Stimulated activated CD8-positive, alpha-beta memory T cell treated with anti-CD3 and anti-CD28 coated beads, Interleukin-15, amount 100 ng/mL, for 4 hours (primary cell): ENCODE measurements at places on chromosomes 3 and 15.

DNA sequence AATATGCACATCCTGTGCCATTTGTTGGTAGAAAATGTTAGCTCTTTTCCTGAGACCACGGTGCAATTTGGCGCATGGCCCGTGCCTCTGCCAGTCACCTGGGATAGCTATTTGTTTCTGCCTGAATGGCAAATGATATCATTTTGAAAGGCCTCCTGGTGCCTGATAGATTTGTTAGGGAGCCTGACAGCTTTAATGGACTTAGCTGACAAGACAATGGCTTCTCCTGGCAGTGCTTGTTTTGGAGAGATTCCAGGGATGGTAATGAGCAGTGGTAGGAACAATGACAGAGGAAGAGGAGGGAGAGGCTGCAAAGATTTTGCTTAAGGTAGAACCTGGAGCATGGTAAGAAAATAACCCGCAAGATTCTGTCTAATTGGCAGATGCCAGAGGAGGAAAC, 268.5 kb downstream of the CLSTN2 start:
- no peak for DNase-seq

GRCh38 chr3:185717627-185718402, 107.0 kb downstream of the IGF2BP2 start:
- DNase-seq, result no peak

DNA sequence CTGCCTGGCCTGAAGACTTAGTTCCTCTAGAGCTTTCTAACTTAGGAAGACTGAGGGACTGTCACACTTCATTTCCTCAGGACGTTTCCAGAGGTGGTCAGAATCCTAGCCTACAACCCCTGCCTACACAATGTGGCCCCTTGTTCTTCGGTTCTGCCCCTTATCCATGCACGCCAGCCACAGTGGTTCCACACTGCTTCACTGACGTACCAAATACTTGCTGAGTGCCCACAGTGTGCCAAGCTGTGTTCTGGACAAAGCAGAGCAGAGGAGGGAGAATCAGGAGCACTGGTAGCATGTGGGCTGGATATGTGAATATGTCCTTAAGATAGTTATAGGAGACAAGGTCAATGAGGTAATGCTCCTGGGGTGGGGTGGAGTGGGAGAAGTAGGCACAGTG, 70.5 kb upstream of the SAMMSON start:
- DNase-seq, result no peak

- no peak for DNase-seq
These were observed 135.7 kb upstream of the RAD18 start for GRCh38 chr3:9098716-9099675.

DNA sequence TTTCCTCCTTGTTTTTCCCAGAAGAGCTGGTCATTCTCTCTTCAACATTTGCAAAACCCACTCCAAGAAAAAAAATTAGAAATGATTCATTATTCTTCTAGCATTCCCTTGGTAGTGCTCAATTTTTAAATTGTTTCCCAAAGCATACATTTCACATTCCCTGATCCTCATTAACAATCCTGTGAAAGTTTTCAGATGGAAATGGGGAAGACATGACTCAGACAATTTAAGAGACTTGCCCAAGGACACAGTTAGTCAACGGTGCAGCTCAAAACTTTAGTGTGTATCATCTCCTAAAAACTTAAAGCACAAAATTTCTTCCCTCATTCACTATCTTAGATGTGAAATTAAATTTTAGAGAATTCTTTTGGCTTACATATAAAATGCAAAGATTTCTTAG, 17.1 kb upstream of the ABI3BP start:
- DNase-seq, result no peak

- DNase-seq, result no peak
These were observed 91.5 kb upstream of the PROK2 start for GRCh38 chr3:71876135-71877105.
